ENCODE measurements at places on chromosomes 7 and 10. TPM values are rescaled to one million over a fixed set of nuclear protein-coding genes. Genes with fewer than 3 reads are reported as not detected.

GRCh38 chr7:16431646-16432424, 10.5 kb upstream of the CRPPA start:
- no peak for DNase-seq

DNA sequence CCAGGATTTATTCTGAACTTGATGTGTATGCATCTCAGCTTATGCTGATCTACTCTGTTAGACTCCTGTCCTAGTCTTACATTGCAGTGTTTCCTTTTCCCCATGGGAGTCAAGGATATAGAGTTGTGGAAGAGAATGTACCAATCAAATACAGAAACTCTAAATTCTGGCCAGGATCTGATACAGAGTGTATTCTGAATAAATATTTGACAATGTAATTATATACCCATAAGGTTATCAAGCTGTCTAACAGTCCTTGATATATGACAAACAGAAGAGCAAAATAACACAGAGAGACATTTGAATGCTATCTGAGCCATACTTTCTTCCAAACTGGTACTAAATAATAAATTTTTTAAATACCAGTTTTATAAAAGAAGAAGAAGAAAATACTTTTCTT, 116.8 kb downstream of the ETV1 start:
- no peak for DNase-seq

Gene ASB10
- 3.8 TPM for polyA plus RNA-seq

GRCh38 chr10:80104066-80104926, 25.8 kb downstream of the TMEM254 start:
- DNase-seq: peak; percentile 29

Gene YWHAG
- polyA plus RNA-seq: 523 TPM

Gene GNAT3
- not detected for polyA plus RNA-seq

Gene GTF2IRD1
- polyA plus RNA-seq: 46.9 TPM

GRCh38 chr10:83915801-83916200, 223.5 kb upstream of the GHITM start:
- no peak for DNase-seq

- DNase-seq: no peak
Measured at GRCh38 chr7:20217193-20217948, at the start of gene MACC1. Gene MACC1 (minus strand): TSS chr7:20217384. CDS start chr7:20161862, 55,522 bp downstream.

DNA sequence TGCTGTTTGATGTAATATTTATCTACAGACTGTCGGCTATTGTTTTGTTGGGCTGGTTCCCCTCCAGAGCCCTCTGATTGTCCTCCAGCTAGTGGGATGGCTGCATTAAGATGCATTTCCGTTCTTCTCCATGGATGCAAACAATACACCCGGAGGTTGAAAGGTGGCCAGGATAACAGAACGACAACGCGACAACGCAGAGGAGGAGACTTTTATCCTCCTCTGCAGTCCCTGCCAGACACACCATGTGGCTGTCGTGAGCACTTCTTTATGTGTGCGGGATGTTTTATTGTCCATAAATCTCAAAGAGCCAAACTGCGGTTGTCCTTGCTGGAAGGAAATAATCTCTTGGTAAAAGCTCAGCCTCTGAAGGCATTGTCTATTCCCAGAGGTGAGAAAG, 39.1 kb upstream of the TCERG1L start:
- no peak for DNase-seq

DNA sequence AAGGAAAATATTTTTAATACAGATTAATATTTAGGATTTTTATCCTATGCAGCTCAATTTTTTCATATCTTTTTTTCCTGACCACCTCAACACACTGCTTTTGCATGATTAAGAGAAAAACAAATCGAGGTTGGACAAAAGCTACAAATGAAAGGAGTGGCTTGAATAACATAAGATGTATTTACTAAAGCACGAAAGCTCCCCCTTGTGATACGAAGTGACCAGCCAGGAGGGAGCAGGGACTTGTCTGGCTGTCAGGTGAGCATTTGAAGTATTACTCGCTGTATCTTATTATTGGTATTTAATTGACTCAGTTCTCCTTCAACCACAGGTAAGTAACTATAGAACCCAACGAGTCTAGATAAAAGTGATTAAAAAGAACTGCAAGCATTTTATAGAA, 265.2 kb upstream of the PHF14 start:
- DNase-seq: no peak

- no peak for DNase-seq
Measured at GRCh38 chr7:147197006-147197405, 1080.4 kb downstream of the CNTNAP2 start.

DNA sequence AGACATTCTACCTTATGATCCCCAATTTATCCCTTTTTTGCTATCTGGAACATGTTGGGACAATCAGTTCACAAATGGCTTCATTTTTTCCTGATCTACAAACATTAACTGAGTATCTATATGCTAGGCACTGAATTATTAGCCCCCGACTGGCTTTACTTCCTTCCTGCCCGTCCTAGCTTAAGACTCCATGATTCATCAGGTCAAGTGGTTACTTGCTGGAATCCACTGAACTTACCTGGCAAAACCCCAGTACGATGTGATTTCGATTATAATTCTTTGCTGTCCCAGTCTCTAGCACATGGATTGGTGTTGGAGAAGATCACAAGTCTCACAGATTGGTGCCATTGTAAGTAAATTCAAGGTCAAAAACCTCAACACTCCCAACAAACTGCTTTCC, 77.1 kb downstream of the ORC5 start:
- no peak for DNase-seq

Gene SVOPL
- not detected for polyA plus RNA-seq

- DNase-seq: no peak
Measured at GRCh38 chr7:106417273-106417902, 132.6 kb upstream of the NAMPT start.
